ENCODE measurements at places on chromosomes 3 and 15. TPM values are rescaled to one million over a fixed set of nuclear protein-coding genes. Genes with fewer than 3 reads are reported as not detected.
A peak's percentile ranks its signal among the peaks of the same experiment; 100 is the strongest.

- H3K4me1 ChIP-seq, result peaks cover 2% of the 10 kb centered on the region
- no peak overlapping the region for H3K4me3 ChIP-seq
- H3K27me3 ChIP-seq, result no peaks in the 10 kb centered on the region
- H3K36me3 ChIP-seq, result no peaks in the 10 kb centered on the region
- no peak for DNase-seq
These were observed 35.3 kb upstream of the P2RY12 start for GRCh38 chr3:151419806-151420205.

The TTLL13 gene
- 0.04 TPM for polyA plus RNA-seq

DNA sequence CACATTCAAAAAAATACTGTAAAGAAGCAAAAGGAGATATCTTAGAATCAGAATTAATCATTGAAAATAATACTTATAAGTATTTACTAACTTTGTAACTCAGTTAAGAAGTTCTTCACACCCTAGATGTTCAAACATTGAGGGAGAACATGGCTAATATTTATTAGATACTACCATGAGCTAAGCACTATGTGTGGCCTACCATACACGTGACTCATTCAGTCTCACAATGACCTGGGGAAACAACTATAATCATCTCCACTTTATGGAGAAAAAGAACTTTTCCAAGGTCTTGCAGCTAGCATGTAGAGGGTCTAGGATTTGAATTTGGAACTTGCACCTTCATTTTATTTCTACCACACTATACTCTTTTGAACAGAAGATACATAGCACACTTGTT, 361.9 kb upstream of the CFAP20DC start:
- no peaks in the 10 kb centered on the region for H3K4me1 ChIP-seq
- no peaks in the 10 kb centered on the region for H3K36me3 ChIP-seq
- H3K4me3 ChIP-seq, result no peak overlapping the region
- H3K27me3 ChIP-seq, result no peaks in the 10 kb centered on the region
- DNase-seq, result no peak

DNA sequence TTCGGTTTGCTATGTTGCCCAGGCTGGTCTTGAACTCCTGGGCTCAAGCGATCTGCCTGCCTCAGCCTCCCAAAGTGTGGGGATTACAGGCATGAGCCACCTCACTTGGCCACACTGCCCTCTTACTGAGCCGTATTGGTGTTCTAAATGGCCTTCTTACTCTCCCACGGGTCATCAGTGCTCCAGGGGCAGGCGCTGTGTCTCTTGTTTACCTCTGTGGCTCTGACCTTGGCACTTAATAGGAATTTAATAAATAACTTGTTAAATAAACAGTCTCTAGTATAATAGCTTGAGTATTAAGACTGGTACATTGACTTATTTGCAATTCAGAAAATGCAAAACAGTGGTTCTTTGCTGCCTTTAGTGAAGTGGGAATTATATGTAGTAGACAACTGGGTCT, 13.7 kb downstream of the FLNB start:
- no peak overlapping the region for H3K4me3 ChIP-seq
- H3K36me3 ChIP-seq, result no peaks in the 10 kb centered on the region
- DNase-seq, result no peak
- H3K4me1 ChIP-seq, result peaks cover 26% of the 10 kb centered on the region

The CD200 gene
- 18.9 TPM for polyA plus RNA-seq

The P3H2 gene
- polyA plus RNA-seq, result 359 TPM

The RTP3 gene
- not detected for polyA plus RNA-seq

GRCh38 chr3:188157971-188158370, 4.0 kb downstream of the LPP start:
- no peak for DNase-seq
- H3K4me3 ChIP-seq, result no peak overlapping the region
- H3K4me1 ChIP-seq, result peaks cover 10% of the 10 kb centered on the region
- no peaks in the 10 kb centered on the region for H3K36me3 ChIP-seq

GRCh38 chr3:197024881-197025735, 4.5 kb downstream of the MELTF start:
- no peak overlapping the region for H3K27ac ChIP-seq
- H3K27me3 ChIP-seq, result no peaks in the 10 kb centered on the region
- H3K36me3 ChIP-seq, result no peaks in the 10 kb centered on the region

DNA sequence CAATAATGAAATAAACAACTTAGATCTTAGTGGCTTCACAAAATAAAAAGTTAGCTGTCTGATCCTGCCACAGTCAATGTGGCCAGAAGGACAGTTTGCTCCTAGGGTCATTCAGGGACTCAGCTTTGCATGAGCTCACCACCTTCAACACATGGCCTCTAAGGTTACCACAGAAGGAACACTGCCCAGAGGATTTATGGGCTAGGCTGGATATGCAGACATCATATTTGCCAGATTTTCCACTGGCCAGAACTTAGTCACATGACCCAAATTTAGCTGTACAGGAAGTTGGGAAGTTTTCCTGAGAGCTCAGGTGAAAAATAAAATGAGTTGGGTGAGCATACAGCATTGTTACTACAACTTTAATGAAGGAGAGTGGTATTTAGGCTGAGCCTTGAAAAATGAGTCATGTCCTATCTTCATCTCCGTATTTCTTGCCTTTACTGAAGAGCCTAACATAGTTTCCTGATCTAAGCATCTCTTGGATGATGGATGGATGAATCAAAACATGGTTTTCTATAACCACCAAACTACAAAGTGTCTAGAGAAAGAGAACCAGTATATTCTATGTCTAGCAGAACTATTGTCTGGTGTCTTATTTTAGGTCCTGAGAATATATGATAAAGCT, 54.9 kb upstream of the TMEM108 start:
- DNase-seq, result no peak
- H3K4me3 ChIP-seq, result no peak overlapping the region
- H3K36me3 ChIP-seq, result no peaks in the 10 kb centered on the region

DNA sequence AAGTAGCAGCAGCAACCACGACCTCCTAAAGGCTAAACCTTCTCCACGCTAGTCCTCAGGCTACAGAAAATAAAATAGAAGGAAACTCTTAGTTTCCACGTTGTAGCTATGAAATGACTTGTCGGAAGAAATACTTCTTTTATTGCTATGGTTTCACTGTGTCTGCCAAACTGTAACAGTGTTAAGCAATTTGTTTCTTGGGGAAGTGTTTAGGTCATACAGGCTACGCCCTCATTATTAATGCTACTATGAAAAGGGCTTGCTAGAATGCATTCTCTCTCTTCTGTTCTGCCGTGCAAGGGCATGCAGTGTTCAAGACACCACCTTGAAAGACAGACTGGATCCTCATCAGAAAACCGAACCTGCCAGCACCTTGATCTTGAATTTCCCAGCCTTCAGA, 462.7 kb downstream of the PLOD2 start:
- DNase-seq, result no peak
- H3K27me3 ChIP-seq, result no peaks in the 10 kb centered on the region
- H3K27ac ChIP-seq, result no peak overlapping the region
- no peak overlapping the region for H3K4me3 ChIP-seq
- H3K4me1 ChIP-seq, result no peaks in the 10 kb centered on the region

- H3K4me3 ChIP-seq, result no peak overlapping the region
- H3K4me1 ChIP-seq, result peaks cover 2% of the 10 kb centered on the region
- no peak overlapping the region for H3K27ac ChIP-seq
- H3K27me3 ChIP-seq, result no peaks in the 10 kb centered on the region
- DNase-seq, result no peak
These were observed 78.1 kb upstream of the CGNL1 start for GRCh38 chr15:57298204-57298603.

DNA sequence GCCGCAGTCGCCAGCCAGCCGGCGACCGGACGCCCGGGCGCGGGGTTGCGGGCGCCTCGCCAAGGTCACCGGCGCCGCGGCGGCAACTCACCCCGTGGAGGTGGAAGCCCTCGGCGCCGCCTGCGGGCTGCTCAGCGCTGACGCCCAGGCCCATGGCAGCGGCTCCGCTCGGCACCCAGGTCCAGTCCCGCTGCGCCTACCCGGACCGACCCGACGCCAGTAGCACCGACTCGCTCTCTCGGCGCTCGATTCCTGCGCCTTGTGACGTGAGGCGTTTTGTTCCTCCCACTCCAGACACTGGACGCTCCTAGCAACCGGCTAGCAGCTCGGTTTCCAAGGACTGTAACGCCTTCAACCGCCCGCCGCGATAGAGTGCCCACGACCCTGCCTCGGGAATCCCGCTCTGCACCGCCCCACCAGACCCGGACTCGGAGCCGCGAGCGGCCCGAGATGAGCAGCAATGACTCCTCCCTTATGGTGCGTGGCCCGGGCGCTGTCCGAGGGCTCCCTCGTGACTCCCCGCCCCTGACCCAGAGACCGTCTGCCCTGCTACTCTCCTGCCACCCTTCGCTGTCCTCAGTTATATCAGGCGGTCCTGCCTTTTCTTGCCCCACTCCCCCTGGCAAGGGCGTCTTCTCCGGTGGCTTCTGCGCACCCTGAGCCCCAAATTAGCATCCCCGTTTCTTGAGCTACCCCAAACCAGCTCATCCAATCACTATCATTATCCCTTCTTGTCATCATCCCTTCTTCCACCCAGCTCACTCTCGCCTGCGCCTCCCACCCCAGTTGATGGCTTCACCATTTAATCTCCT, at the start of the genes GORASP1 and TTC21A:
TSS of gene GORASP1 (minus strand) at position 240 of the 812 bp plus-strand sequence. CDS start at position 154, 86 bp downstream.
TSS of gene TTC21A (plus strand) at position 293 of the 812 bp plus-strand sequence. CDS start at position 451, 158 bp downstream.
- no peaks in the 10 kb centered on the region for H3K27me3 ChIP-seq
- peaks cover 4% of the 10 kb centered on the region for H3K4me1 ChIP-seq
- DNase-seq, result peak; percentile 92
- H3K27ac ChIP-seq, result peak within 1 kb of the TSS; percentile 88

The NTRK3 gene
- polyA plus RNA-seq, result 2.6 TPM

DNA sequence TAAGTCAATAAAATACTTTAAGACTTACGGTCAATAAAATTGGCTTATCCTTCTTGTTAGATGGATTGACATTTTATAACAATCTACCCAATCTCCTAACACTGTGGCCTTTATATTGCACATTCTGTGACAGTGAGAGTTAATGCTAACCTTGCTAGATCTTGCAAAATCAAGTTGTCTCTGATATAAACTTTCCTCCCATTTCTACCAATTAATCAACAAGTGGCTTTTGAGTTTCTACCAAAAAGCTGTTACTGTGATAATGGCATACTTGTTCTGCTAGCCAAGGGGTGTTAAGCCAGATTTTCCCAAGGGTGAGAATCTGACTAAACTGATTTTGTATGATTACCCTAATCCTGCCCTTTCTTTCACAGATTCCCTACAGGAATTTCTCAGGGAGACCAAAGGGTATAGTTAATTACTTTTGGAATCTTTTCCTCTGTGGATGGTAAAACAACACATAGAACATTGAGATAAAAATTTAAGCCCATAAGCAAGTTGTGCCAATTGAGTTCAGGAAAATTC, 174.1 kb upstream of the SUCLG2 start:
- H3K27me3 ChIP-seq, result no peaks in the 10 kb centered on the region
- no peaks in the 10 kb centered on the region for H3K4me1 ChIP-seq
- H3K36me3 ChIP-seq, result no peaks in the 10 kb centered on the region
- no peak for DNase-seq

- H3K4me3 ChIP-seq, result no peak overlapping the region
- no peak overlapping the region for H3K27ac ChIP-seq
- H3K27me3 ChIP-seq, result no peaks in the 10 kb centered on the region
- no peaks in the 10 kb centered on the region for H3K36me3 ChIP-seq
- peaks cover 2% of the 10 kb centered on the region for H3K4me1 ChIP-seq
These were observed 4.2 kb downstream of the UBAP1L start for GRCh38 chr15:65110676-65111292.

The DYNLT2B gene
- polyA plus RNA-seq, result 16.4 TPM

- no peak overlapping the region for H3K27ac ChIP-seq
- H3K4me1 ChIP-seq, result peaks cover 2% of the 10 kb centered on the region
- no peak for DNase-seq
These were observed 8.4 kb downstream of the ACOX2 start for GRCh38 chr3:58528629-58529028.

The CCDC39 gene
- polyA plus RNA-seq, result 0.30 TPM

DNA sequence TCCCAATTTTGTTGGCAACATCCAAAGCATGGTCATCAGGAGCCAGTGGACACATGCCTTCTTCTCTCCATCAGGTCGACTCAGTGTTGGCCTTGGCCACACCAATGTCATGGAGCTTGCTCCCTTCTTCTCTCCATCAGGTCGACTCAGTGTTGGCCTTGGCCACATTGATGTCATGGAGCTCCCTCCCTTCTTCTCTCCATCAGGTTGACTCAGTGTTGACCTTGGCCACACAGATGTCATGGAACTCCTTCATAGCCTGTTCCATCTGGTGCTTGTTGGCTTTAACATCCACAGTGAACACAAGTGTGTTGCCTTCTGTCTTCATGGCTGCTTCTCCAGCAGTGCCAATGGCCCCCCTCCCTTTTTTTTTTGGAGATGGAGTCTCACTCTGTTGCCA, 70.2 kb downstream of the TMEM44 start:
- H3K4me3 ChIP-seq, result no peak overlapping the region
- H3K27ac ChIP-seq, result no peak overlapping the region
- no peak for DNase-seq

The HDC gene
- polyA plus RNA-seq, result 2.4 TPM

GRCh38 chr3:170410428-170411029, 8.1 kb upstream of the CLDN11 start:
- H3K27me3 ChIP-seq, result no peaks in the 10 kb centered on the region
- no peak overlapping the region for H3K4me3 ChIP-seq
- no peak overlapping the region for H3K27ac ChIP-seq
- DNase-seq, result no peak
- H3K4me1 ChIP-seq, result peaks cover 1% of the 10 kb centered on the region
- H3K36me3 ChIP-seq, result no peaks in the 10 kb centered on the region

The TEX9 gene
- 3.0 TPM for polyA plus RNA-seq

GRCh38 chr3:198106265-198106664, 146.2 kb downstream of the LMLN start:
- no peaks in the 10 kb centered on the region for H3K36me3 ChIP-seq
- no peaks in the 10 kb centered on the region for H3K27me3 ChIP-seq
- no peak for DNase-seq
- H3K4me1 ChIP-seq, result no peaks in the 10 kb centered on the region
- H3K4me3 ChIP-seq, result no peak overlapping the region
- H3K27ac ChIP-seq, result no peak overlapping the region

DNA sequence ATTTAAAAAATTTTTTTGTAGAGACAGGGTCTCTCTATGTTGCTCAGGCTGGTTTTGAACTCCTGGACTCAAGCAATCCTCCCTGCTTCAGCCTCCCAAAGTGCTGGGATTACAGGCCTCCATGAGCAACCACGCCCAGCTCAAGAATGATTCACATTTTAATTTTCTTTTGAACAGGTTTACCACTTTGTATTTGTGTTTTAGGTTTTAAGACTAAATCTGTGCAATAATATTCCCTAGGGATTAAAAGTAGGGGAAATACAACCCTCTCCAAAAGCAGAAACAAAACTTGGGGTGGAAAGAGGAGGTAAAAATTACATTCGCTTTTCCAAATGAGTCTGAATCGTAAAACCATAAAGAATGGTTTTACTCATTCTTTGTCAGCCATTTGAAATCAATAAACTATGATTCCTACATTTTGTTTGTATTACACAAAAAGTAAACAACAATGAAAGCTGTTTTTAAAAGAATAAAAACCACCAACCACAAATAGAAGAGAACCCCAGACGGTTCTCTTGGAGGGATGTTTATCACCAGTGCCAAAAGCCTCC, 37.8 kb downstream of the SLC24A1 start:
- no peak overlapping the region for H3K27ac ChIP-seq
- H3K27me3 ChIP-seq, result no peaks in the 10 kb centered on the region
- no peak overlapping the region for H3K4me3 ChIP-seq
- H3K4me1 ChIP-seq, result no peaks in the 10 kb centered on the region

GRCh38 chr15:89409184-89410038, 74.8 kb upstream of the POLG start:
- DNase-seq, result no peak
- no peak overlapping the region for H3K4me3 ChIP-seq
- H3K27ac ChIP-seq, result no peak overlapping the region

Measured in ovary (tissue), 10 donors.